ENCODE measurements at places on chromosomes 6 and 20.

- DNase-seq, result no peak
Observed at GRCh38 chr20:38547288-38548085, 33.5 kb upstream of the ADIG start.

- no peak for DNase-seq
Observed at GRCh38 chr6:408599-409102, 17.1 kb downstream of the IRF4 start.

GRCh38 chr6:157868835-157869234, 45.8 kb downstream of the SNX9 start:
- DNase-seq, result no peak

DNA sequence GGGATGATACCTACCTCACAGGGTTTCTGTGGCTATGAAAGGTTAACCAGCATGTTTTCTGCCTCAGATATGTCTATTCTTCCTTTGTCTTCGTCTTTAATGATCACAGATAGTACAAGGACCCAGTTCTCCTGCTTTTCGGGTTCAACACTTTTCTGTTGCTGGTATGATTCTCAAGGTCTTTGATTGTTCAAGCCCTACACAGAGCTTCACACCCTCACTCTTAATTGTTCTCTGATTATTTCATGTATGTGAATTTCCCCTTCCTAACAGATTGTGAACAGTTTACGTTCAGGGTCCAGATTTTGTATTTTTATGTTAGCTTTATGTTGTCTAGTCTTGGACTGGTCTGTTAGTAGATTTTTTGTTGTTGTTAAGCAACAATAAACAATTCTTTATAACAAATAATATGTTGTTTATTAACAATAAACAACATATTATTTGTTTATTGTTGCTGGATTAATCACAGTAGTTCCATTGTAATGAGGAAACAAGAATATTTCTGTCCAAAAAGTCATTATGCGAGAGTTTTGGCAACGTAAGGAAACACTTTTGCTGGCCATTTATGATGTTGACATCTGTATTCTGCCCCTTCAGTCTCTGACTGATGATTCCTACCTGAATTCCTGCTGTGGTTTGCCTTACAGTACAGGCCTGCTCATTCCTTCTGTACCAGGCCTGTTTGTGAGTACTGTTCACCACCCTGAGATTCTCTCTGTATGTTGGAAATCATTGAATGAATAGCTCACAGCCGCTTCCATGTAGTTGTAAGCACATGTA, 27.2 kb upstream of the TULP4 start:
- no peak for DNase-seq

DNA sequence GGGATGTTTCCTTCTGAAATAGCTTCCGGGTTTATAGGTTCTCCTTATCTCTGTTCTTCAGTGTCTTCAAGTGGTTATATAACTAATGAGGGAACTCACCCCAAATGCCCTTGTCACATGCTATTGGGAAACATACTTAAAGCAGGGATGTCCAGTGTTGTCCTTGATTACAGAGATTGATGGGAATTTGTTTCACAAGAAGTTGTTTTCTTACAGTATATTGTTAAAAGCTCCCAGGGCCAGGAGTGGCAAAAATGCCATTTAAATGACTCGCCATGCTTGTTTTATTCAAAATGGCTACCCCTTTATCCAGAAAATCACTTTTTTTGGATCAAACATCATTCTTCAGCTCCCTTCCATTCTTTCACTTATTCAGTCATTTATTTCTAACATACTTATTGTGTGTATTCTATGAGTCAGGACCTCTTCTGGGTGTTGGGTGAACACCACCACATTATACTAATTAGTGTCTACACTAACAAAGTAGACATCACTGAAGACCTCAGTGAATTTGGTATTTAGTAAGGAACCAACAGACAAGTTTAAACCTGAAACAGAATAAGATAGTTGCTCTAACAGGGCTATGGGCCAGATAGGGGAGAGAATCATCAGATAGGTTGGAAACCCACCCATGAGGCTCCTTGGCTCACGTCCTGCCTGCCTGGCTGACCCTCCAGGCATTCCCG, 791.1 kb downstream of the MAFB start:
- DNase-seq, result no peak

Data from activated T-helper 1 cell treated with anti-CD3 and anti-CD28 coated beads, Interleukin-2, amount 50 U/mL, for 16 hours (primary cell).